Activated CD4-positive, alpha-beta T cell treated with anti-CD3 and anti-CD28 coated beads, Interleukin-2, amount 10 ng/mL, durations not matched to agents 7 days and 5 days (primary cell): ENCODE measurements at places on chromosomes 2 and 18.

- DNase-seq: no peak
Measured at GRCh38 chr2:100321179-100321865, 979 bp downstream of the LONRF2 start.

DNA sequence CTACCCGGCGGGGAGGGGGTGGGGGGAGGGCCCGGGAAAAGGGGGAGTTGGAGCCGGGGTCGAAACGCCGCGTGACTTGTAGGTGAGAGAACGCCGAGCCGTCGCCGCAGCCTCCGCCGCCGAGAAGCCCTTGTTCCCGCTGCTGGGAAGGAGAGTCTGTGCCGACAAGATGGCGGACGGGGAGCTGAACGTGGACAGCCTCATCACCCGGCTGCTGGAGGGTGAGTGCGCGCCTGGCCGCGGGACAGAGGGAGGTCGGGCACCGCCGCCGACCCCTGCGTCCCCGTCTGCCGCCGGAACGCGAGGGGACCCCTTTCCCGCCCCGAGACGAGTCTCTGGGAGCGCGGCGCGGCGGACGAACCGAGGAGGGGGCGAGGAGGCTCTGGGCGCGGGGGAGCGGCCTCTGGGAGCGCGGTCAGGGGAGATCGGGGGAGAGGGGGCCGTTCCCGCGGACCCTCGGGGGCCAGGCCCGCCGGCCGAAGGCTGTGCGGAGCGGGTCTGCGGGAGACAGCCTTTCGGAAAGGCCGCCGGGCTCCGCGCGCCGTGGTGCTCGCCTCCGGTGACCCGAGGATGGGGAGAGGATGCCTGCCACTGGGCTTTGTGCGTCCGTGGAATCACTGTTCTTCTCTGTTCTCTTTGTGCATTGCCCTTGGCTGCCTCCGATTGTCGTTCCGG is 463 bp downstream of the PPP1CB start:
- DNase-seq: peak; percentile 47

- DNase-seq: no peak
Measured at GRCh38 chr2:63801455-63801854, 40.2 kb upstream of the UGP2 start.

DNA sequence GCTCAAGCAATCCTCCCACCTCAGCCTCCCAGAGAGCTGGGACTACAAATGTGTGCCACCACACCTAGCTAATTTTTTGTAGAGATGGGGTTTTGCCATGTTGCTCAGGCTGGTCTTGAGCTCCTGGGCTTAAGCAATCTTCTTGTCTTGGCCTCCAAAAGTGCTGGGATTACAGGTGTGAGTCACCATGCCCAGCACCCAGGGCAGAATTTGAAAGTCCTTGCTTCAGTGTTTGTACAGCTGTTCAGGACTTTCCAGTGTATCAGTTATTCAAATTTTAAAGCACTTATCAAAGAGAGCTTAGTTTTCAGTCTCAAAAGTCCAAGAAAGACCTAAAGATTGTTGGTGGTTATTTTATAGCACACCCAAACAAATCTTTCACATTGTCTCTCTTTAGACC is 43.6 kb upstream of the VPS54 start:
- DNase-seq: no peak

DNA sequence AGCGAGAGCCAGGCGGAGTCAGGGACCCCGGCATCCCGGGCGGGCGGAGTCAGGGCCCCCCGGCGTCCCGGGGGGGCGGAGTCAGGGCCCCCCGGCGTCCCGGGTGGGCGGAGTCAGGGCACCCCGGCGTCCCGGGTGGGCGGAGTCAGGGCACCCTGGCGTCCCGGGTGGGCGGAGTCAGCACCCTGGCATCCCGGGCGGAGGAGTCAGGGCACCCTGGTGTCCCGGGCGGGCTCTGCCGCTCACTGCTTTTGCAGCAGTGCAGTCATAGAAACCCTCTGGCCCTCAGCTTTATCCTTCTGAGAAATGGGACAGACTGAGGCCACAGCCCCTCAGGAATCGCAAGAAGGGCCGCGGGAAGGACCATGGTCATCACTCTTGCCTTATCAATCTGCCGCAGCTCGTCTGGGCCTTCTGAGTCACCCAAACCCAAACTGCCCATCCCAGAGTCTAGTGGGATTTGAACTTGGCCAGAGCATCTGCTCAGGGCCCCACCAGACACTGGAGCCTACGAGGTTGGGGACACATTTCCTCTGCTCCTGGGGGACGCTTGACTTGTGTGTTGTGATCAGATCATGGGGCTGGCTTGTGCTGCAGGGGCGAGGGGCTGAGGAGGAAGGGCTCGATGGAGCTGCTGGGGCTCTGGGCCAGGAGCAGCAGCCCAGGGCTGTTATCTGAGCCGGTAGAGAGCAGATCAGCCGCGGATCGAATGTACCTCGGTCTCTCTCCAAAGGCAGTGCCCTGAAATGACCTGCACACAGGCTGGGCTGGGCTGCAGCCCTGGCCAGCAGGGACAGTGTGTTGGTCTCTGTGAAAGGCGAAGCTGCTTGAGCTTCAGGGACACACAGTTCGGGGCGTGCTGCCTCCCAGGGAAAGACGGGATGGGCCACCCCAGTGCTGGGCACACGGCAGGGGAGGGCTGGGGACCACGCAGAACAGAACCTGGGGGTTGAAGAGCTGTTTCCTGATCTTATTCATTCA is 290.1 kb upstream of the HDAC4 start:
- peak; percentile 1 for DNase-seq

DNA sequence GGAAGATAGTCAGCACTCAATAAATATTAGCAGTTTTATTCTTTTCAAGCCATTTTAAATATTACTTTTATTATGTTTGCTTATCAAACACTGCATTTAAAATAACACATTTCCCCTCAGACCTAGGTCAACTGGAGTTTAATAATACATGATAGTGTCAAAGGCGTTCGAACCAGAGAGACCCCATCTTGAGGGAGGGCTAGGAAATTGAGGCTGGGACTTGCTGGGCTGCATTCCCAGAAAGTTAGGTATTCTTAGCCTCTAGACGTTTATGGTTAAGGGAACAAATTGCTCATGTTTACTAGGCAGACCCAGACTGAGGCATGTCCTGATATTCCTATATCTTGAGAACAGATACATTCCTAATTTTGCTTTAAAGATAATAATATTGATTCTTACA is 426.5 kb downstream of the METTL4 start:
- DNase-seq: no peak

DNA sequence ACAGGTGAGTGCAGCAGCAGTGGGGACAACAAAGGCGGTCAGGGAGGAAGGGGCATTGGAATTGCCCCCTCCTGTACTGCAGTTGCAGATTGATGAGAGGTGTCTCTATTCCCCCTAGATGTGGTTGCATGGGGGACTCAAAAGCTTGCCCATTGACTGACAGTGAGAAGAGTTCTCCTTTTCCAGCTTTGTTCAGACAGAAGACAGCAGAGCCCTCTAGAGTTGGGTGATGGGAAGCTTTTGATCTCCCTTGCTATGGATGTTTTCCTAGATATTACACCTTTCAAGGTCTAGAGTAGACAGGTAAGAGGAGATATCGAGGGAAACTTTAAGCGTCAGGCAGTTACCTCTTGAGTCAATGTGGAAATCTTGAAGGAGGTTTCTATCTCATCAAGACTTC is 2.9 kb downstream of the PROKR1 start:
- DNase-seq: no peak

GRCh38 chr2:66569321-66569851 is 134.5 kb downstream of the MEIS1 start:
- no peak for DNase-seq

GRCh38 chr2:124478761-124479160 is 453.7 kb downstream of the CNTNAP5 start:
- DNase-seq: no peak

- DNase-seq: no peak
Measured at GRCh38 chr2:217774232-217774631, 228.6 kb downstream of the TNS1 start.

DNA sequence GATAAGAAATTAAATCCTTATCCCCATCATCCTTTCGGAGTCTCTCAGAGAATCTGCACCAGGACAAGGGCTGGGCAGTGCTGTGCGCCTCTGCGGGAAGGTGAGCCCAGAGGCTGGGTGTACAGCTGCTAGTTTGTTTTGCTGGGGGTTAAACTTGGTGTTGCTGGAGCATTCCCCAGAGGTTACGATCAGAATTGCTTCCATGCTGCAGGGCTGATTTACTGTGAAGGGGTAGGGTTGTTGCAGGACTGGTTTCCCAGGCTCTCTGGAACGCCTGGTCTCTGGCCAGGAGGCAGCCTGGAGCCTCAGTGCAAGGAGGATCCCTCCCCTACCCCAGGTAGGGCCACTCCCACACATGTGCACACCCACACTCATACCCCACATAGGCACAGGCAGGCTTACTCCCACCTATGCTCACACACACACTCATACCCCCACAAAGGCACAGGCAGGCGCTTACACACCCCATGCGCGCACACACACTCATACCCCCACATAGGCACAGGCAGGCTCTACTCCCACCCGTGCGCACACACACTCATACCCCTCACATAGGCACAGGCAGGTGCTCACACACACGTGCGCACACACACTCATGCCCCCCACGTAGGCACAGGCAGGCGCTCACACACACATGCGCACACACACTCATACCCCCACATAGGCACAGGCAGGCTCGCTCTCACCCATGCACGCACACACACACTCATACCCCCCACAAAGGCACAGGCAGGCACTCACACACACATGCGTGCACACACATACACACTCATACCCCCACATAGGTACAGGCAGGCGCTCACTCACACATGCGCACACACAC is 11.3 kb downstream of the CNNM4 start:
- no peak for DNase-seq

GRCh38 chr2:220491670-220492069 is 864.2 kb downstream of the SLC4A3 start:
- no peak for DNase-seq

GRCh38 chr2:157122776-157123175 is 134.7 kb upstream of the GALNT5 start:
- no peak for DNase-seq

DNA sequence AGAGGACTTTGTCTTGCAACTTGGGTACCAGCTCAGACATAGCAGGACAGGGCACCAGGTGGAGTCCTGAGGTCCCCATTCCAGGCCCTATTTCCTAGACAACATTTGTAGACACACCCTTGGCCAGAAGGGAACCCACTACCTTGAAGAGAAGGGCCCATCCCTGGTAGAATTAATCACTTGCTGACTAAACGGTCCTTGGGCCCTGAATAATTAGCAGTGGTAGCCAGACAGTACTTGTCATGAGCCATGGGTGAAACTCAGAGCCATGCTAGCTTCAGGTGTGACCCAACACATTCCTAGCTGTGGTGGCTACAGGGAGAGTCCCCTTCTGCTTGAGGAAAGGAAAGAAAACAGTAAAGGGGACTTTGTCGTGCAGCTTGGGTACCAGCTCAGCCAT is 28.5 kb upstream of the ACTR2 start:
- no peak for DNase-seq

DNA sequence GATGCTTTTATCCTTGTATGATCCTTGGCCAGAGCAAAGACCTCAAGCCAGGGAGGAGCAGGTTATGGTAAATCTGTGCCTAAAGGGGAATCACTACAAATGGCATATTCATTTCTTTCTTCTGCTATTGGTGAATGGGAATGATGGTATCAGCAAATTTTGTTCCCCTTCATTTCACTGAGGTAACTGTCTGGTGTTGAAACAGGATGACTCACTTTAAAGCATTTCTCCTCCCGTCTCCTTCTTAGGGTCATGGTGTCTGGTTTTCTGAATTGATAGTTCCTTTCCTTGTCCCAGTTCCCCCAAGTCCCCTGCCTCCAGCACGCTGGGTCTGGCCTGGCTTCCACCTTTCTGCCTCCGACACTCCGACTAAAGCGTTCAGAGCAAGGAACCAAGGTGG is 109.2 kb downstream of the MREG start:
- no peak for DNase-seq

GRCh38 chr2:200494048-200494447 is 15.8 kb downstream of the KCTD18 start:
- DNase-seq: no peak

DNA sequence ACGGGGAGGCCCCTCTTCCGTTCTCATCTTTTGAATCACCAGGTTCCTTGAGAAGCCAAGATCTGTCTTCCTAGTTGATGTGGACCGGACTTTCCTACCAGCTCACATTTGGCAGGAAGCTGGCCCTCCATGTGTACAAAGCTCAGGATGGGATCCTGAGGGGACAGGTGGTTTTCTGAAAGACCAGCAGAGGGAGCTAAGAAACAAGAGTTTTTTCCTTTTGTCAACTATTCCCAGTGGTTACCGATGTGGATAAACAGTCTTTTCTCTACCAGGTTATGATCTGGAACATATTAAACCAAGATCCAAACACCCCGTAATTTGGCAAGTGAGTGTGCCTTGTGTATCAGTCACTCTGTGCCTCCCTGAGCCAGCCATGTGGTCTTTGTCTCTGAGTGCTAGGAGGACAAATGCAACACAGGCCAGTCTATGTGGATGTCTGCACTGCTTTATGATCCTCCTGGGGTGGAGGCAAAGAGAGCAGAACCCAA is 25.1 kb upstream of the ARHGAP25 start:
- DNase-seq: no peak

DNA sequence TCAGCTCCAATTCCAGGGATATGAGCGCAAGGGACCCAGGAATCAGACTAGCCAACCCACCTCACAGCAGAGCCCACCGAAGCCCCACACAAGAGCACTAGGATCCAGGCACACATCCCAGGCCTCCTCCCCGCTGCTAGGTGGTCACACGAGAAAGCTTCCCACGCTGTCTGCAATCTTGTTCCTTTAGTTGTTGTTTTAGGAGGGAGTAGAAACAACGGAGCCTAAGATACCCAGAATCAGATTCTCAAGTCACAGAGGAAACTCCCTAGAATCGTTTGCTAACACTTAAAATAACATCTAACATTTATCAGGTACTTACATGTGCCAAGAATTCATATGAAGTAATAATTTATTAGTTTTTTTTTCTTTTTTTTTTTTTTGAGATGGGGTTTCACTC is 9.7 kb upstream of the ATL2 start:
- DNase-seq: no peak

DNA sequence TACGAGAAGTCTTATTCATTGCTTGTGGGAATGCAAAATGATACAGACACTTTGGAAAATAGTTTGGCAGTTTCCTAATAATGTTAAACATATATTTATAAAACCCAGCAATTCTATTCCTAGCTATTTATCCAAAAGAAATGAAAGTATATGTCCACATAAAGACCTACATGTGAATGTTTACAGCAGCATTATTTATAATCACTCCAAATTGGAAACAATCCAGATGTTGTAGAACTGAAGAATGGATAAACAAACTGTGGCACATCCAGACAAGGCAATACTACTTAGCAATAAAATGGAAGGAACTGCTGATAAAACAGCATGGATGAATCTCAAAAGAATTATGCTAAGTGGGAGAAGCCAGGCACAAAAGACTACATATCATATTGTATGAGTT is 19.3 kb downstream of the MRPL33 start:
- no peak for DNase-seq
